ENCODE measurements at places on chromosomes 4 and X. TPM values are rescaled to one million over a fixed set of nuclear protein-coding genes. Genes with fewer than 3 reads are reported as not detected.

The TLL1 gene
- total RNA-seq, result 0.67 TPM

The ABCB7 gene
- total RNA-seq, result 26.3 TPM

The STPG2 gene
- 0.19 TPM for total RNA-seq

The GNRHR gene
- not detected for total RNA-seq

The ARHGEF38 gene
- not detected for total RNA-seq

The TLR10 gene
- total RNA-seq, result 0.22 TPM

The TMPRSS11B gene
- not detected for total RNA-seq

The ODAPH gene
- not detected for total RNA-seq

The POU3F4 gene
- total RNA-seq, result not detected

The ASB11 gene
- total RNA-seq, result 60.8 TPM

The PCGF3 gene
- total RNA-seq, result 24.3 TPM
